ENCODE measurements at places on chromosomes 7 and 10. TPM values are rescaled to one million over a fixed set of nuclear protein-coding genes. Genes with fewer than 3 reads are reported as not detected.

The MKX gene
- total RNA-seq = not detected

The SP8 gene
- not detected for total RNA-seq

The TFEC gene
- not detected for total RNA-seq

The TWIST1 gene
- total RNA-seq = 3.2 TPM

The ALOX5 gene
- total RNA-seq = 0.38 TPM

The ZPBP gene
- total RNA-seq = not detected

The CCDC172 gene
- not detected for total RNA-seq

The ABCC2 gene
- 154 TPM for total RNA-seq

The FBXO24 gene
- total RNA-seq = not detected

The BLNK gene
- not detected for total RNA-seq

The SOSTDC1 gene
- total RNA-seq = not detected

The KIAA1549 gene
- 8.2 TPM for total RNA-seq

The IL6 gene
- total RNA-seq = 4.6 TPM

The CLDN12 gene
- 23.8 TPM for total RNA-seq

The TUBB8 gene
- total RNA-seq = not detected

The DENND2A gene
- total RNA-seq = 0.25 TPM

The NAT16 gene
- total RNA-seq = 0.06 TPM

The C10orf62 gene
- not detected for total RNA-seq

The ABLIM1 gene
- 32.5 TPM for total RNA-seq
